ENCODE measurements at places on chromosomes 4 and X. TPM values are rescaled to one million over a fixed set of nuclear protein-coding genes. Genes with fewer than 3 reads are reported as not detected.

Gene SATL1
- 0.06 TPM for total RNA-seq

Gene SOD3
- 0.58 TPM for total RNA-seq

Gene SLITRK4
- total RNA-seq = 3.4 TPM

Gene ARMCX4
- 5.8 TPM for total RNA-seq

Gene DMRTC1
- total RNA-seq = not detected

Gene EIF1AX
- total RNA-seq = 48.1 TPM

Gene MAGEC2
- not detected for total RNA-seq

- DNase-seq = no peak
Measured at GRCh38 chrX:27680726-27681125, 90.6 kb downstream of the DCAF8L2 start.

GRCh38 chr4:79147251-79147650 is 178.6 kb downstream of the NAA11 start:
- DNase-seq = no peak

DNA sequence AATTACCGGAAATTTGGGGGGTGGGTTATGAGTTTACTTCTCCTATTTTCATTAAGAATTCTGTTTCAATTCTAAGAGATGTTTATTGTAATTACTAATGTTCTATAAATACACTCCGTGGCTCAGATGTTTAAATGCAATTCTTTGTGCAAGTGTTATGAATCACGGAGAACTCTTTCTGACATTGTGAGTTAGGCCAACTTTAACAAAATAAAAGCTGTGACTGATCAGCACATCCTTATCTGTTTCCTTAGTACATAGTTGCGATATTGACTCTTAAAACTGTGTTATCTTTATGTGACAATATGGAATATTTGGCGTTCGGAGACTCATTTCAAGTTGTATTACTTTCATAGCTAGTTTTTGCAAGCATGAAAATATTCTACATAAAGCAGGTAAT is 902 bp downstream of the KLHL4 start:
- no peak for DNase-seq

- no peak for DNase-seq
Measured at GRCh38 chr4:44086753-44087152, 361.9 kb downstream of the KCTD8 start.

DNA sequence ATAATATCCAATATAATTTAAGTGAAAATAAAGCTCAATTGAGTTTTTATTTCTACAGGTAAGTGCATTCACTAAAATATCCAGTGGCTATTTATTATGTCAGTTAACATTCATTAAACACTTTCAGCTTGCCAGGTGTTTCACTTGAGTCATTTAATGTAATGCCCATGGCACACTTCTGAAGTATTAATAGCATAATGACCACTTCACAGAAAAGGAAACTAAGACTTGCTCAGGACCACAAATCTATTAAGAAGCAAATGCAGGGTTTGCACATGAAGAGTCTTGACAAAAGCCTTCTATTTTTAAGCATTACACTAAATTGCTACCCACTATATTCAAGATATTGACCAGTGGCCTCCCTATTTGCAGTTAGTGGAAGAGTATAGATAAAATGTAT is 612.7 kb downstream of the KCTD8 start:
- no peak for DNase-seq

DNA sequence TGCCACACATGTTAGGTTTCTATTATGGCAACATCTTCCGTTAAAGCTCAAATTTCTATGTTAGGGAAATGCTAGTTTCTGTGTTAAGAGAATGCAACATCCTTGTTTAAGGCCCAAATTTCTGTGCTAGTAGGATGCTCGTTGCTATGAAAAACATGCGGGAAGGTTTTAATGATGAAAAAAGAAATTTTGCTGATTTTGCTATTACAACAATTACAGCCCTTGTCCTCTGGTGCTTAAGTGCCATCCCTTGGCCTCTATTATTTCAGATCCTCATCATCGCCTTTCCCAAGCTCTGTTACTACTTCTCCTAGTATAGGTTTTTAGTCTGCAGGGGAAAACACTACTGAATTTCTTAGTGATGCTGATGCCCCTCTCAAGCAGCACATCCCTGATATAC is 412.6 kb upstream of the NDST3 start:
- DNase-seq = no peak

GRCh38 chr4:132001542-132001941 is 1147.6 kb upstream of the PCDH10 start:
- no peak for DNase-seq

- DNase-seq = no peak
Measured at GRCh38 chrX:63740382-63740781, 44.6 kb downstream of the ARHGEF9 start.

DNA sequence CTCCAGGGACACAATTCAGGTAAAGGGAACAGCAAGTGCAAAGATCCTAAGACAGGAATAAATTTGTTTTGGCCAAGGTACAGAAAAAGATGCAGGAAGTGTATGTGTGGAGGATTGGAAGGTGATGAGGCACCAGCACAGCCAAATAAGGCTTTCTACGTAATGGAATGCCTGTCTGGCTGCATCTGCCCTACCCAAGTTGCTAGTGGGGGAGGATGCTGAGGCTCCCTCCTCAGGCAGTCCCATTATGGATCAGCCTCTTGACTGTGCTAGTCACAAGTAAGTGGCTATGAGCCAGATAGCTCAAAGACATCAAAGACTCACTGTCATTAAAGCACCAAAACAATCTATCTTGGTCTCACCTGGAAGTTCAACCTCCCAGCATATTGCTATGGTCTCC is 300.9 kb upstream of the FAT4 start:
- DNase-seq = no peak

DNA sequence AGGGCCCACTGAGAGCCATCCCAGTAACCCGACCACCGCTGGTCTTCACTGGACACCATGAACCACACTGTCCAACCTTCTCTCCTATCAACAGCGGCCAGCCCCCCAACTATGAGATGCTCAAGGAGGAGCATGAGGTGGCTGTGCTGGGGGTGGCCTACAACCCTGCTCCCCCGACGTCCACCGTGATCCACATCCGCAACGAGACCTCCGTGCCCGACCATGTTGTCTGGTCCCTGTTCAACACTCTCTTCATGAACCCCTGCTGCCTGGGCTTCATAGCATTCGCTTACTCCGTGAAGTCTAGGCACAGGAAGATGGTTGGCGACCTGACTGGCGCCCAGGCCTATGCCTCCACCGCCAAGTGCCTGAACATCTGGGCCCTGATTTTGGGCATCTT is 423.8 kb upstream of the EPHA5 start:
- no peak for DNase-seq

DNA sequence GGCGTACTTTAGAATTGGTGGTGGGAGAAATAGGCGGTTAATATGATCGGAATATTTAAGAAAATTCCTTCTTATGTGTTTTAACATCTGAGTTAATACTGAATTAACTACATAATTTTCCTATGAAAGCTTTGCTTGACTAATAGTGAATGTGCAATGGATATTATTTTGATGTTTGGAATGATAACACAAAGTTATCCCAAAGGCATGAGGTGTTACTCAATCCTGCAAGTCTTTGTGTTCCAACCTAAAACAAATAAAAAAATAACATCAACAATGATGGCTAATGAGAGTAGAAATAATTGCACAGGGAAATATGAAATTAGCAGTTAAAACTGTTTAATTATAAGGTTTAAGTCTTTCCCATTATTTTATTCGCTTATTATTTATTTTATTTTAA is 183.6 kb upstream of the ARSJ start:
- DNase-seq = no peak
